ENCODE measurements at places on chromosomes 6 and 20.

GRCh38 chr20:63696306-63696627 is 185 bp upstream of the TNFRSF6B start:
- no peak for DNase-seq

GRCh38 chr6:29426654-29427053 is 11.9 kb downstream of the OR12D1 start:
- no peak for DNase-seq

DNA sequence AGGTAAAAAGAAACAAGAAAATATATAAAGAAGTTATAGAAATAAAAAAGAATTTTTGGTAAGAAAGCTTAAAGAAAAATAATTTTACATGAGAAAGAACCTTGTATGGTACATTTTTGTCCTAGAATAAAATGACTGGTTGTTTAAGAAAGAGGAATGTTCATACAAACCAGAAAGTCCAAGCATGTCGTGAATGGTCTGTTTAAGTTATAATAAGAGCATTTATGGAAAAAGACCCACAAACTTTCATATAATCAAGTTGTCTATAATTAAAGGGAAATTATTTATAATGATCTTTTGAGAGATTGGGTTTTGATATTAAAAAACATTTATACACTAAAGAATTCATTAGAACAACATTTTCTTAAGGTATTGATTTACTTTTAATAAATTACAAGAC is 27.8 kb upstream of the FAM110A start:
- peak; percentile 39 for DNase-seq

DNA sequence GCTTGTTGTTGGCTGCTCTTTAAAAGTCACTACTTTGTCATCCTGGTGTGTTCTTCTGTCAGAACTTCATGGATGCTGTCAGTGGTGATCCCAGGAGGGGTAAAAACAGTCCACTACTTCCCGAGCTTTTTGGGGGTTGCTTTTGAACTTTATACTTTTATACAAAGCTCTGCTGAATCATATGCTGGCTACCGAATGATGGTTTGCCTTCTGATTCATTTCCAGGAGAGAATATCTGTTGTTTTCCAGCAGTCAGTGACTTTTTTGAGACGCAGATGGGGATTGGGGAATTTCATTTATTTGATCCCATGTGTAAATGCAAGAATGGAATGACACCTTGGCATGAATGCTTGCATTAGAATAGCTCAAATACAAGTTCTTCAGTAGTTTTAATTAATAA is 32.7 kb upstream of the COL10A1 start:
- DNase-seq, result no peak

DNA sequence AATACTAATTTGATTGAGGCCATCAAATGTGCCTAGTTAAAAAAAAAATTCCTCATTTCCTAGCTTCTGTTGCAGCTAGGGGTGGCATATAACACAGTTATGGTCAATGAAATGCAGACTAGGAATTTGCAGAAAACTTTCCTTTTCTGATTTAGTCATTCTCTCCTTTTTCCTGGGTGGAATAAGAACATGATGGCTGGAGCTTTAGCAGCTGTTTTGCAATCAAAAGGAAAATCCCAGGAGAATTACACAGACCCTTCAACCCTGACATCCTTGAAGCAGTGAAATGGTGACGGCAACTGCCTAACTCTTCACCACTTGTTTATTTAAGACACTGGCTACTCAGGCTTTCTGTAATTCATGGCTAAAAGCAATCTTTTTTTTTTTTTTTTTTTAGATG is 23.1 kb upstream of the RIMS4 start:
- DNase-seq, result no peak

- no peak for DNase-seq
Measured at GRCh38 chr6:90329386-90330077, 32.9 kb upstream of the BACH2 start.

DNA sequence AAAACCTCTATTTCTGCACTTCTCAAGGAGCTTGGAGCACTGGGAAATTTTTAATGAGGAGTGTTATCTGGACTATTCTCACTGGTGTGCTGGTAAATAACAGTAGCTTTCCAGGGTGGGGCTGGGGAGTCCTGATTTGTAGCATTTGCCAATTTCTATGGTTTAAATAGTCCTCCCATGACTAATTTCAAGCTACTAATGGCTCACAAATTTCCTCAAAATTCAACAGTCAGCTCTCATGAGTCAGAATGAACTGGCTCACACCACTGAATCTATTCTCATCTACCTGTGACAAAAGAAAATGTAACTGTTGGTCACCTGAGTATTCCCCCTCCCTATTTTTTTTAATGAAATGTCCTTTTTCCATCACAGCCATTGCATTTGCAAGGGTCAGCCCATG is 449.6 kb downstream of the KIF16B start:
- no peak for DNase-seq

GRCh38 chr6:157056275-157056674 is 267.0 kb downstream of the TMEM242 start:
- no peak for DNase-seq

DNA sequence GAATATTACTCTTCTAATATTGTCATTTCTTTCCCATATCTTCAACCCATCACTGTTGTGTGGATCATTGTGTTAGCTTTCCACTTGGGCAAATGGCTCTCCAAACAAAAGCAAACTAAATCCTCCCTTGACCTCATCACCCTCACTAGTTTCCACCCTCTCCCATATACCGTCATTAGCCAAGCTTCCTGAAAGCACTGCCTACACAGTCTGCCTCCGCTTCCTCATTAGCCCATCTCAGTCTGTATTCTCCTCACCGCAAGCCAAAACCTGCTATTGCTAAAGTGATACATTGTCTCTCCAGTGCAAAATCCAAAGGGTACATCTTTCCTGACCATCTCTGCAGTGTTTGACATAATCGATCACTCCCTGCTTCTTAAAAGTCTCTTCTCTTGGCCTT is 212.6 kb downstream of the CLIC5 start:
- no peak for DNase-seq

- DNase-seq, result no peak
Measured at GRCh38 chr6:65557224-65557623, 149.8 kb downstream of the EYS start.

- DNase-seq, result no peak
Measured at GRCh38 chr20:44618318-44618731, 33.2 kb downstream of the ADA start.

DNA sequence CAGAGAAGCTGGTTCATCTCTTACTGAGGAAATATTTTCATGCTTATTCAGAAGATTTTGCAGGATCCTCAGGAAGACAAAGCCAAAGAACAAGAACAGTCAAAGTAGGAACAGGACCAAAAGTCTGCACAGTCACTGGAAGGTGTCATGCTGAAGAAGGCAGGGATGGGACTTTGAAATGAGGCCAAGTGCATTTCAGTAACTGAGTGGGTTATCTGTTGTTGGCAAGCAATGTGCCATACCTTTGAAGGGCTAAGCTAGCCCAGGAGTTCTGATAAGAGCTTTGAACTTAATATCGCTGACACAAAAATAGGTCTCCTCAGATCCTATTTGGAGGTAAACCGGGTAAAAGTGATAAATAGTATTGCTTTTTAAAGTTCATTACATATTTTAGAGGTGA is 31.5 kb downstream of the SLC16A10 start:
- no peak for DNase-seq

DNA sequence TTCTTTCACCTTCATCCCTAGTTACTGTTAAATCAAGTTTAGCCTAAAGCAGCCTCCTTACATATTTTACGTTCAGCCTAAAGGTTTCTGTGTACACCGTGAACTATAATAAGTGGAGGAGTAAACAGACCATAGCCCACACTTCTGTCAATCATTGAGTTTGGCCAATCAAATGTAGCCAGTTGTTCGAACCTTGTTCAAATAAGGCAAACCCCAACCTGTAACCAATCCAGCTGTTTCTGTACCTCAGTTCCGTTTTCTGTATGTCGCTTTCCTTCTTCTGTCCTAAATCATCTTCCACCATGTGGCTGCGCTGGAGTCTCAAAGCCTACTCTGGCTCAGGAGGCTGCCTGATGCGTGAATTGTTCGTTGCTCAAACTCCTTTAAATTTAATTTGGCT is 1.8 kb upstream of the FBXO30 start:
- no peak for DNase-seq

DNA sequence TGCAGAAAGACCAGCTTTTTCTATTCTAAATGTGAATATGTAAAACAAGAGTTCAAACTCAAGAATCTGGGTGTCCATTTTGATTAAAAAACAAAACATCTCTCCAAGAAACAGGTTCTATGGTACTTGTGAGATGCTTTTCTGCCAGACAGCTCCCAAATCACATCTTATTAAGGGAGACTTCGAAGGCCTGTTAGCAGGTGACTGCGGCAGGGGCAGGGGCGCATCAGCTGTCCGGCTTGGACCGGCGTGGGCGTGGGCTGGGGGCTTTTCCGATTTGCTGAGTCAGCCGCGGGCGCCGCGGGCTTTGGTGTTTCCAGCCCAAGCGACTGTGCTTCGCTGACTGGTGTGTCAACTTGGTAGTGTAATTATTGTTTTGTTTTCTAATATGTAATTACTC is 32.6 kb downstream of the TFAP2A start:
- DNase-seq, result no peak

GRCh38 chr6:34514112-34514511 is 42.0 kb downstream of the SPDEF start:
- no peak for DNase-seq

- DNase-seq, result no peak
Measured at GRCh38 chr6:14694308-14694707, 551.6 kb upstream of the JARID2 start.

DNA sequence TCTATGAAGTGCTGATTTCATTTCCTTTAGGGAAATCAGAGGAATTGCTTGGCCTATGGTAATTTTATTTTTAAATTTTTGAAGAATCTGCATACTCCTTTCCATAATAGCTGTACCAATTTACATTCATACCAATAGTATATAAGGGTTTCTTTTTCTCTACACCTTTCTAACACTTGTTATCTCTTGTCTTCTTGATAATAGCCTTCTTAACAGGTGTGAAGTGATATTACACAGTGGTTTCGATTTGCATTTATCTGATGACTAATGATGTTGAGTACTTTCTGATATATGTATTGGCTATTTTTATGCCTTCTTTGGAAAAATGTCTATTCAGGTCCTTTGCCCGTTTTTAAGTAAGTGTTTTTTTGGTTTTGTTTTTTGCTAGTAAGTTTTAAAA is 40.8 kb downstream of the SMAP1 start:
- no peak for DNase-seq

GRCh38 chr6:27669624-27670301 is 196.9 kb upstream of the ZNF184 start:
- DNase-seq, result no peak

DNA sequence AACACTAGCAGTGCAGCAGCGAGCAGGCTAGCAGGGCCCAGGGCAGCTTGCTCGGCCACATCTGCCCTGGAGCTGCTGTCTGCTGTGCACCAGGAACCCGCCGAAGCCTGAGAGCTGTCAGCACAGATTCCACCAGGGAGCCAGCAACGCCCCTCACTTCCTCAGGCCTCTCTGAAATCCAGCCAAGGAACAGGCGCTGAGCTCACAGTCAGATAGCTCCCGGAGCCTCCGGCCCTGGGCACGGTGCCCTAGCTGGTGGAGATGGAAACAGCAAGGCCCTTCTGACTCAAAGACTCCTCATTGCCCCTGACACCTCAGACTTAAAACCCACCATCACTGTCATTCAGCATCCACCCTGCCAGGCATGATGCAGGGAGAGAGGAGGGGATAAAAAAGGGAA is 839.4 kb downstream of the MAFB start:
- DNase-seq, result no peak

DNA sequence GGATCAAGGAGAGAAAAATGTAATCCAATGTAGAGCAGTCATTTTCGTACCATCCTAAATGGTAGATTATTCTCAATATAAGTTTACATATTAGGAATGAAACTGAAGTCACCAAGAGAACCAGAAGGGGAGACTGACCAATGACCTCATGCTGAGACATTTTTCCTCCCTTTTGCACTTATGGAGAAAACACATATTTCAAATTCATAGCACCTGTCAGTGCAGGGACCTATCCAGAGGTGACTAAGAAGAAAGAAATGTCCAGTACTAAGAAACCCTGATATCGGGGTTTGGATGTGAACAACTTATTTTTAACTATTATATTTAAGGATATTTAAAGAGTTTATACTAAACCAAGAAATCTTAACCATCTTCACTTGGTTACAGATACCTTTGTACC is 16.6 kb upstream of the LYRM2 start:
- no peak for DNase-seq

DNA sequence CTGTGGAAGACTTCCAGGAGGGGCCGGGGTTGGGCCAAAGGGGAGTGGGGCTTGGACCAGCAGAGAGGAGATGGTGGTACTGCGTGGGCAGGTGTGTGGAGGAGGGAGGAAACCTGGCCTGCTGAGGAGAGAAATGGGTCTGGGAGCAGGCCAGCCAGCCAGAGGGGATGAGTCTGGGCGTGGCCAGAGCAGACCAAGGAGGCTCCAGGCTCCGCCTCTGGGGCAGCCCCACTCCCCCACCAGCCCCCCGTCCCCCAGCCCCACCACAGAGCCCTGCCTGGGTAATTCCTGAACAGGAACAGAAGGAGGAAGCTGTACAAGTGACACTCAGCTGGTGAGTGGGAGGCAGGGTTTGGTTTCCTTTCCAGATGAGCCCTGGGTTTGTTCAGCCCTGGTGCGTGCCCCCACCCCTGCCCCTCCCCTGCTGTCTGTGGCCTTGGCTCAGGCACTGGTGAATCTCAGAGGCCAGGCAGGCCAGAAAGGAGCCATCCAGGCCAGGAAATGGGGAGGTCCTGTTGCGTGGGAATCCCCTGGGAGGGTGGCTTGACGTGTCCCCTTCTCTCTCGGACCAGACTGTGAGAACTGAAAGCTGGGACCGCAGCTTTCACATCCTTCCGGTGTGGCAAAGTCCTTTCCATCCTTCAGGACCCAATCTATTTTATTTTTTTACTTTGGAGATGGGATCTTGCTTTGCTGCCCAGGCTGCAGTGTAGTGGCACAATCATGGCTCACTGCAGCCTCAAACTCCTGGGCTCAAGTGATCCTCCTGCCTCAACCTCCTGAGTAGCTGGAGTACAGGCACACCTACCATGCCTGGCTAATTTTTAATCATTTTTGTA is 9.4 kb upstream of the SRC start:
- DNase-seq, result no peak

DNA sequence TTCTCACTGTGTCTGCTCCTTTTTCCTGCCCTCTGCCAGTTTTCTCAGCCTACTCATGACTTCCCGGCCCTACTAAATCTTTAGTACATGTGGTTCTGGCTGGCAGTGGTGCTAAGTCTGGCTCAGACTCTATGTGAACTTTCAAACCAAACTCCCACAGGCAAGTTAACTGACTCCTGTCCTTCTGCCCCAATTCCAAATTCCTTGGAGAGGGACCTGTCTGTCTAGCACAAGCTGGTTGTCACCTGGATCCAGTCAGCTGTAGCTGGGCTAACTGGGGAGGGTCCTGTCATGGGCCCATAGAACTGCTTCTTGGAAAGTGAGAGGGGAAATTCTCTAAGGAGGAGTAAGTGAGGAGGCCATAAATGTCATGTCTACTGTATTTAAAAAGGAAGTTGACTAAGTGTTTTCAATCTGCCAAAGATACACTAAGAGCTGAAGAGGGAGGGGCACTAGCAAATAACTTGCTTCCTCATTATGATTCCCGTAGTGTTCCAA is 240.1 kb downstream of the KCNQ5 start:
- no peak for DNase-seq
